Germinal center (tissue), 1 donor: ENCODE measurements at places on chromosomes 11 and 22.

DNA sequence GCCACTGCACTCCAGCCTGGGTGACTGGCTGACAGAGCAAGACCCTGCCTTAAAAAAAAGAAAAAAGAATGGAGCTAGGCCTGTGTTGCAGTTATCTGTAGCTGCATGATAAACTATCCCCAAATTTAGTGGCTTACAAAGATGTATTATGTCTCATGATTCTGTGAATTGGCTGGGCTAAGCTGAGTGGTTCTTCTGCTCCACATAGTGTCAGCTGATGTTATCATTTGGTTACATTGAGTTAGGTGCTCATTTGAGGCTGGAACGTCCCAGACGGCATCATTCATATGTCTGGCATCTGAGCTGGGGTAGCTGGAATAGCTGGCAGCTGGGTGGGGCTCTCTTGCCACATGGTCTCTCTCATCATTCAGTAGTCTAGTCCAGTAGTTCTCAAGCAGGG, 8.2 kb upstream of the ASCC2 start:
- no peak for DNase-seq

- no peak for DNase-seq
These were observed 5.7 kb downstream of the CHRNA10 start for GRCh38 chr11:3665336-3666022.

DNA sequence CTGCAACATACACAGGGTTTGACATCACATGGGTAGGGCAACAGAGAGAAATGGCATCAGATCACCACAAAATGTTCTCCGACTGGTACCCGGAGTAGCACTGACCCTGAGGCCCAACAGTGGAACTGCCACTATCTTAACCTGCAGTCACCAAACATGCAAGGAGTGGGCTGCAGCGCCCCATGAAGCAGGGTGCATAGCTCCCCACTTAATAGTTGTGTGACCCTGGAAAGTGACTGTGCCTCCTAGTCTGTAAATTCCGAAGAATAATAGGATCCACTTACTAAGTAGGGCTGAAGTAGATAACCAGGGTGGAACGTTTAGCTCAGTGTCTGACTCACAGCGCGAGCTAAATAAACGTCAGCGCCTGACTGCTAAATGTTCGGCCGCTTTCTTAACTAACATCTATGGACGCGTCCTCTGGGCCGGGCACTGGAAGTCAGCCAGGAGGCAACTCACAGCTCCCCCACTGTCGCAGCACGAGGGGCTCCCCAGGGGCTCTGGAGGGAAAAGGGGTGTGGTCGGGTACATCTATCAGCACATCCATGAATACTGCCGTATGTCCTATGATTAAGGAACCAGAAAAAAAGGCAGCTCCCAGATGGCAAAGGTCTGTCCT, 777 bp downstream of the LTO1 start:
- no peak for DNase-seq

DNA sequence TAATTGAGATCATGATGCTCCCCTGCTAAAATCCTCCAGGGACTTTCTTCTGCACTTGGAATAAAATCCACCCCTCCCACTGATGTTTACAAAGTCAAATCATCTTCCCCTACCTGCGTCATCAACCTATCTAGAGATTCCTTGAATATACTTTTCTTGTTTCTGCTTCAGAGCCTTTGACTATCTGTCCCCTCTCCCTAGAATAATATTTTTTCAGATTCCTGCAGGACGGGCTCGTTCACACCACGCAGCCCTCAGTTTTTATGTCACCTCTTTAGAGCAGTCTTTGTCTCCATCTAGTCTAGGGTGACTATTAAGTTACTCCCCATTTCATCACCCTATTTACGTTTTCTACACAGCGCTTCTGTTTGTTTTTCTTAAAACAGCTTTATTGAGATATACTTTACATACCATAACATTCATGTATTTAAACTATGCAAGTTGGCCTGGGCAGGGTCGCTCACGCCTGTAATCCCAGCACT, 94.8 kb upstream of the SESN3 start:
- no peak for DNase-seq

DNA sequence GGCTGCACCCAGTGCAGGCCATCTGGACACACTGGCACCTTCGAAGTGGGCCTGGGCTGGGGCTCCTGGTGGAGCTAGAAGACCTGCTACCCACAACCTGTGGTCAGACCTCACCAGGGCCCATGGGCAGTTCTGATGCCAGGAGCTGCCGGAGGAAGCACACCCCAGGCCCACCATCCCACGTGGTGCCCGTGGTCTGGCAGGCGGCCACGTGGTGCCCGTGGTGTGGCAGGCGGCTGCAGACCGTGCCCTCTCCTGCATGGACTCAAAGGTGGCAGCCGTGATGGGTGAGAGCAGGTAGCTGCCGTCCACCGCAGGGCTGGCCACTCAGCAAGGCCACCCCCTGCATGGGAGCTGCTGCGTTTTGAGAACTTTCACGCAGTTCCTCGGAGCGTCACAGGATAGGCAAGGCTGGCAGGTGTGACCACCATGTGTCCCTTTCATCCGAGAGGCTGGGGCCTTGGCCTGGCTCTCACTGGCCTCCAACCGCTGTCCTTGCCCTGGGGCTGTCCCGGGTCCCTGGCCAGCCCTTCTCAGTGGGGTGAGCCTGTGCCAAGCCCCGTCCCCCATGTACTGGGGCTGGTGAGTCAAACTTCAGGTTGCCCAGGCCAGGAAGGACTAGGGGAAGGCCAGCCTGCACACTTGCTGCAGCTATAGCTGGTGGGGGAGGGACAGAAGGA, 3.9 kb upstream of the IL17REL start:
- no peak for DNase-seq

- no peak for DNase-seq
These were observed 177.8 kb downstream of the CEP164 start for GRCh38 chr11:117505285-117505970.

GRCh38 chr11:46422588-46422987, 31.0 kb upstream of the CHRM4 start:
- no peak for DNase-seq

GRCh38 chr11:58926695-58927094, 12.6 kb upstream of the GLYATL1 start:
- DNase-seq: no peak

- DNase-seq: no peak
These were observed 60.9 kb upstream of the HSPA8 start for GRCh38 chr11:123122852-123123251.

GRCh38 chr11:72111300-72112142, 974 bp downstream of the ANAPC15 start:
- no peak for DNase-seq

DNA sequence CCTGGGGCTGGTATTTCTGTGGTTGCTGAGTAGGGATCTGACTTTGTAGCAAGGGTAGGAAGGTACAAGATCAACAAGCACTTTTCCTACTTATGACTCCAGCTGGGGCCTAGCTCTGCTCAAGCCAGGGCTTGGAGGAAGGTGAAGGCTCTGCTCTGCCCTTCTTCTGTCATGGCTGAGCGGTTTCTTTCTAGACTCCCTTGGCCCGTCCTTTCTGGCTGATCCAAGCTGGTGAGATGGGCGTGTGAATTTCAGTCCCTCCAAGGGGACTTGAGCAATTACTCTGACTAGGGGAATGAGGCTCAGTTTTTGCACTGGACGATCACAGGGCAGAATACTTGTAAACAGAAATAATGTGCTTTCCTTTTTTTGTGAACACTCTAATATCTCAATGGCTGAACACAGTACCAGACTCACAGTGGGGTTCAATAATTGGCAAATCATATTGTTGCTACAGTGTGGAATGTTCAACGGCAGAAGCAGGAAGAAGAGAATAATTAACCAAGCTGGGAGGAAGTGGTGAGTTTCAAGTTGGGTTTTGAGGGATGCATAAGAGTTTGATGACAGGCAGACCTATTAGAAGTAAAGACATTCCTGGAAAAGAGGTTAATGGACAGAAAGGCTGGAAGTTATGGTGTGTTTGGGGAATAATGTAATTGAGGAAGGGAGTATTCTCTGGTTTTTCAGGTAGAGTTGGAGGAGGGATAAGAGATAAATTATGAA, 507.6 kb downstream of the MIAT start:
- DNase-seq: no peak

- DNase-seq: peak; percentile 66
These were observed 25.0 kb upstream of the EED start for GRCh38 chr11:86219311-86220193.

GRCh38 chr11:14583252-14584034, 60.2 kb upstream of the PDE3B start:
- DNase-seq: no peak

DNA sequence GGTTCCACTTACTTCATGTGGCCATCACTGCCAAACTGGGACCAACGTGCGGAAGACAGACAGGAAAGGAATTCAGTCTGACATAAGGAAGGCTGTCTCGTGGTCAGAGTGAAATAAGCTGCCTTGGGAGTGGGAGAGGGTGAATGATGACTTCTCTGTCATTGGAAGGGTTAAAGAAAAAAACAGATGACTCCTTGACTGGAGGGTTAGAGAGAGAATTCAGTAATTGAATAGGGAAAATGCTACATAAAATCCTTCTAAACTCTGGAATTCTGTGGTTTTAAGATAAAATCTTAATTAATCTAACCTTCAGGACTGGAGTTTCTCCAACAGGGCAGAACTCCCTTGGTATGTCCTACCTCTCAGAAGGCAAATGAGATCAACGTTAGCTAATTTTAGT, 33.8 kb downstream of the RAB30 start:
- DNase-seq: no peak

DNA sequence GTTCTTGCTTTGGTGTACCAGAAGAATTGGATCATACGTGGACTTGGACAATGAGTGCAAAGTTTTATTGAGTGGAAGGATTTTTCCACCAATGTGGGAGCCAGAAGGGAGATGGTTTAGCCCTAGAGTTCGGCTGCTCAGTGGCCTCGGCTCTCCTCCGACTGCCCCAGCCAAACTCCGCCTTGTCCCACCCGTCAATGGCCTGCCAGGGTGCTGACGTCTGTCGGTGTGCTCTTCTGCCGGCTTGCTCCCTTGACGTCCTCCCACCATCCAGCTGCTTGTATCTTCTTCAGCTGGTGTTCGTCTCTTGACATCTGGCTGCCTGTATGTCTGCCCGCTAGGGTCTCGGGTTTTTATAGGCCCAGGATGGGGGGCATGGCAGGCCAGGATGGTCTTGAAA, 154.8 kb downstream of the APOL5 start:
- DNase-seq: no peak

DNA sequence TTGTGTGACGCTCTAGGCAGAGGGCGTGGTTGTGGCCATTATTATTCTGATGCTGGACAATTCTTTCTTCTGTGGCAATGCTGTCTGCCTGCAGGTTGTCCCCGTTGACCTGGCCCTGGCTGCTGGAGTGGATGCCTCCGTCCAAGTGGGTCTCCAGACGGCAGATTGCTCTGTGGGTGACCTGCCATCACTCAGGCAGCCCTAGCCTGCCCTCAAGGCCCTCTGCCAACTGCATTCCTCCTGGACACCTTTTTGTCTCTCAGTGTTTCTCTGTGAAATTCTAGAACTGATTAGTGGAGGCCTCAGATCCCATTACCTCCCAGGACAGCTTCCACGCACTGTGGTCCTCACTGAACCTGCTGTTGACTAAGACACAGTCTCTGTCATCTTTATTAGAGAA, 86.7 kb downstream of the TBC1D22A start:
- DNase-seq: no peak

- no peak for DNase-seq
These were observed 378.2 kb upstream of the NARS2 start for GRCh38 chr11:78952890-78953289.

GRCh38 chr11:66676931-66677598, 622 bp downstream of the RBM4B start:
- no peak for DNase-seq

- no peak for DNase-seq
These were observed 66.7 kb upstream of the NECTIN1 start for GRCh38 chr11:119795690-119796089.
